Fibroblast of skin of right biceps (primary cell): ENCODE measurements at places on chromosomes 5 and 9.

GRCh38 chr9:85425153-85425611, 316.6 kb downstream of the AGTPBP1 start:
- DNase-seq = peak; percentile 49

GRCh38 chr9:135604437-135605237, 34.7 kb downstream of the GLT6D1 start:
- DNase-seq = no peak

DNA sequence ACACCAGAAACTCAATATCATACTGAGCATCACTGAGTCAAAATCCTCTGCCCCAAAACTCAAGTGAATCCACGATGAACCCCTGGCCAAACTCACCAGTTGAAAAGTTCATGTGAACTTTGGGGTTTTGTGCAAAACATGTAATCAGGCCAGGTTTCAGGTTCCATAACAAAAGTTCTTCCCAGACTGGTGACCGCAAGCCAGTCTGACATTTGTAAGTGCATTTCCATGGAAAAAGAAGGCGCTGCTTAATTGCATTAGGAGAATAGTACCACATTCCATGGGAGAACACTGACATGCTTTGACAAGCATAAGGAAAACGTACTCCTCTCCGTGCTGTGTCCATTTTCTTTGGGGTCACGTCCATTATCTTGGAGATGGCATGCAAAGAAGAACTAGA, 567.0 kb downstream of the BNC2 start:
- no peak for DNase-seq

DNA sequence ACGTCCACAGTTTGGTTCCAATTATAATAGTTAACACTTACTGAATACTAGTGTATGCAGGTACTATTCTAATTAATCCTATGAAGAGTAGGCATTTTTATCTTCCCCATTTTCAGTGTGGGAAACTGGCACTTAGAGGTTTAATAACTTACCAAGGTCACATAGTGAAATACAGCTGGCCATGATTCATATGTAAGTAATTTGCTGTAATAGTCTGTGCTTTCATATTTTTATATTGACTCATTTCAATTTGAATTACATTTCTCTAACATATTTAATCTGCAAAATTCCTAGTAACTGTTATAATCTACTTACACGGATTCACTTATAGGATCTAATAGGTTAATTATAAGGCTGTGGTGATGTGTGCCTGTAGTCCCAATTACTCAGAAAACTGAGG, 19.4 kb downstream of the CCNH start:
- DNase-seq = peak; percentile 87

DNA sequence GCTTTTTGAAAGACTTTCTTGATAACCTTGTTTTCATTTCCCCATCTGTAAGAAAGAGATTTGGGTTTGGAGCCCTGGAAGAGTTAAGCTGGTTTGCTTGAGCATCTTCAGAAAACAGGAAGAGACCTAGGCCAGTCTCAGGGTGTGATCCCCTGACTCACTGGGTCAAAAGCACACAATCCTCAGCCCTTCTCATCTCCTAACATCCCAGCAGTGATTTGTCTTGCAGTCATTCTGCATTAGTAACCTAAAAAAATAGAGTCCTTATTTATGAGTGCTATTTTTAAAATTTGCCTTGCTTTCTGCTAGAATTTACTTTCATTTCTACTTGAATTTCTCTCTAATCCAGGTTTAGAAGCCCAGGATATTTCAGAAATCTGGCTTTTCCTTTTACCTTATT, 16.4 kb upstream of the ARSB start:
- DNase-seq = peak; percentile 46

- DNase-seq = no peak
These were observed 11.2 kb upstream of the MRNIP start for GRCh38 chr5:179869641-179870402.

GRCh38 chr9:137127301-137128157, 11.4 kb upstream of the GRIN1 start:
- no peak for DNase-seq

DNA sequence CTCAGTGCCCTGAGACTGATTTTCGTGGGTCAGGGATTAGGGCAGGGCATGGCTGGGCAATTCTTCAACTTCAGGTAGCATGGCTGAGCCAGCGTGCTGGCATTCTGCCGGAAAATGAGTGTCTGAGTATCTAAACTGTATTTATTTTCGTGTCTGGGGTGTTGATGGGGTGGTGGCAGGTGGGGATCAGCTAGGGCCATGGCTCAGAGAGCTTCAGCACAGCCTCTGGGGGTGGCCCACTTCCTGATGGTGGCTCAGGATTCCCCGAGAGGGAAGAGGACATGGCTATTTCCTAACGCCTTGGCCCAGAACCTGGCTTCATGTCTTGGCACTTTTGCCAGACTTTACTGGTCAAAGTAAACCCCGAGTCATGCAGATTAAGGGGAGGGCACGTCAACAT, 260.5 kb downstream of the GADD45G start:
- no peak for DNase-seq

GRCh38 chr5:125660231-125660895, 762.8 kb upstream of the GRAMD2B start:
- peak; percentile 19 for DNase-seq

DNA sequence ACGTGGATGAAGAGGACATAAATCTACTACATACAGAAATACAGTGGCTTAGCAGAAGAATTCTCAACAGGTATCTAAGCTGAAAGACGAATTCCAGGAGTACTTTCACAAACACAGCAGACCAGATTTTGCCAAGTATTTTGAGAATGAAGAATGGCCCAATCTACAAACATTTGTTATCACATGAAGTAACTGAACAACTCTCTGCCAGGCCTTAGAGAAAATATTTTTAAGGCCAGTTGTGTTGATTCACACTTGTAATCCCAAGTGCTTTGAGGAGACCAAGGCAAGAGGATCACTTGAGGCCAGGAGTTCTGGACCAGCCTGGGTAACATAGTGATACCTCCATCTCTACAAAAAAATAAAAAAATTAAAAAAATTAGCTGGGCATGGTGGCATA, 14.3 kb downstream of the AGTPBP1 start:
- no peak for DNase-seq

DNA sequence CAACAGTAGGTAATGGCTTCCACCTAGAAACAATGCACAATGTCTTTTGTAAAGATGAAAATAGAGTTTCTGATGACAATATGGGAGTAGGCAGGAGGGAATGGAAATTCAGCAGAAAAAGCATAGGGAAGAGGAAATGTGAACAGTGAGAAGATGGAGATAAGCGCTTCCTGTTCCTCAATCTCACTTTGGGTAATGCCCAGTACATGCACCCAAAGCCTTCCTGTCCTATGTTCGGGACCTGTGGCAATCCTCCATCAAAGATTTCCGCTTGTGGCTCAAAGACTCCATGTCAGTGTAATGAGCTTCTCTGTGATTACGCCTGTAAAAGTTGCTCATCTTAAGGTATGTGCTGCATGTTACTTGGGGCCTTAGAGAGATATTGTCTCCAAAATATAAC, 2.7 kb downstream of the UGT3A1 start:
- DNase-seq = no peak
